Parietal lobe (tissue), 2 donors: ENCODE measurements at places on chromosomes 2 and 18. TPM values are rescaled to one million over a fixed set of nuclear protein-coding genes. Genes with fewer than 3 reads are reported as not detected.

PREPL gene
- 133 TPM for total RNA-seq

TMEM18 gene
- 22.2 TPM for total RNA-seq

SGPP2 gene
- 1.3 TPM for total RNA-seq

RRM2 gene
- total RNA-seq = 11.3 TPM

TUBA4B gene
- total RNA-seq = not detected

FBXO36 gene
- total RNA-seq = 8.1 TPM

ZCCHC2 gene
- total RNA-seq = 16.6 TPM

GALNT14 gene
- total RNA-seq = 16.0 TPM

NAT8 gene
- not detected for total RNA-seq

MBD2 gene
- total RNA-seq = 22.2 TPM

DCDC2C gene
- 1.6 TPM for total RNA-seq

TIGD1 gene
- 14.1 TPM for total RNA-seq

FECH gene
- 20.7 TPM for total RNA-seq

PTMA gene
- 543 TPM for total RNA-seq

SLC35G4 gene
- not detected for total RNA-seq

LOXHD1 gene
- 0.31 TPM for total RNA-seq

COLEC12 gene
- 5.0 TPM for total RNA-seq

SPEG gene
- 24.7 TPM for total RNA-seq

MAB21L4 gene
- not detected for total RNA-seq

AFF3 gene
- 153 TPM for total RNA-seq
